ENCODE measurements at places on chromosomes 3 and 15.

- DNase-seq = no peak
These were observed 22.8 kb downstream of the MUC4 start for GRCh38 chr3:195788711-195789581.

GRCh38 chr3:62653796-62654195 lies 221.4 kb downstream of the CADPS start:
- no peak for DNase-seq

- no peak for DNase-seq
These were observed 14.4 kb upstream of the GPR156 start for GRCh38 chr3:120299403-120299802.

GRCh38 chr3:1499694-1500093 lies 406.9 kb downstream of the CNTN6 start:
- DNase-seq = no peak

- DNase-seq = no peak
These were observed 5.5 kb downstream of the ATOSA start for GRCh38 chr15:52673734-52674133.

DNA sequence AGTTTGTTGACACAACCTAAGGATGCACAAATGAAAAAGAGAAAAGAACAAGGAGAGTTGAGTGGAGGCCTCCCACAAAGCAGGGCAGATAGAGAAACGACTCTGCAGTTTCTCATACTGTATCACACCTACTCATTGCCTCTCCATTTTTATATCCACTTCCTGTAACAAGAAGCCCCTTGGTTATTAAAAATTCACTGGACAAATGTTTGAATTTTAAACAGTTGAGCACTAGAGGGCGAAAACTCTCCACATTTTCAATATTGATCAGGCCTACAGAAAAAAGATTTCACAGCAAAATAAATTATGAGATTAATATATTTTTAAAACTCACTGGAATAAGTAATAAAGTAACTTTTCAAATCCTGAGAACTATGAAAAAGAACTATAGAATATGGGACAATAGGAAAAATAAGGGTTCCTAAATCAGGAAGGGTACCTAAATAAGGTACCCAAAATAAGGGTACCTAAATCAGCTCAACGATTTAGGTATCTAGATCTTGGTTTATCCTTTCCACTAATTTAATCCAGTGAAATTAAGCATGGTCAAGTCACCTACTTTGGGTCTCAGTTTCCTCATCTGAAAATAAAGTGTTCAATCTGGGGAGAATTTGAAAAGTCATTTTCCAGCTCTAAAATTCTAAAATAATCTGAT lies 47.0 kb upstream of the PPIB start:
- DNase-seq = no peak

DNA sequence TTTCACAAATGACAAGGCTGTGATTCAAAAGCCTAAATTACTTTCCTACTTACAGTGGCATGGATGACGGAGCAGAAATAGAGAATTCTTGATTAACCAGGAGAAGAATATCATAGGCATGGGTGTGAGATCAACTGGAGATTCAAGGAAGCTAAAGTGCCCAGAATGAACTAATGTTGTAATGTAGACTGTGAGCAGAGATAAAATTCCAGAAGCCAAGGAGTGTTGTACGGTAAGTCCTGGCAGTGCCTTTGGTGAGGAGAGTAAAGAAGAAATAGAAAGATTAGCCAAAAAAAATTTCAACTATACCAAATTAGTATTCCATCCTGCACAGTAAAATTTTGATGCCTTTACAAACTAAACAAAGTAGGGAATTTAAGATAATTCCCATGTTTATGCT lies 75.9 kb downstream of the ZBTB20 start:
- no peak for DNase-seq

DNA sequence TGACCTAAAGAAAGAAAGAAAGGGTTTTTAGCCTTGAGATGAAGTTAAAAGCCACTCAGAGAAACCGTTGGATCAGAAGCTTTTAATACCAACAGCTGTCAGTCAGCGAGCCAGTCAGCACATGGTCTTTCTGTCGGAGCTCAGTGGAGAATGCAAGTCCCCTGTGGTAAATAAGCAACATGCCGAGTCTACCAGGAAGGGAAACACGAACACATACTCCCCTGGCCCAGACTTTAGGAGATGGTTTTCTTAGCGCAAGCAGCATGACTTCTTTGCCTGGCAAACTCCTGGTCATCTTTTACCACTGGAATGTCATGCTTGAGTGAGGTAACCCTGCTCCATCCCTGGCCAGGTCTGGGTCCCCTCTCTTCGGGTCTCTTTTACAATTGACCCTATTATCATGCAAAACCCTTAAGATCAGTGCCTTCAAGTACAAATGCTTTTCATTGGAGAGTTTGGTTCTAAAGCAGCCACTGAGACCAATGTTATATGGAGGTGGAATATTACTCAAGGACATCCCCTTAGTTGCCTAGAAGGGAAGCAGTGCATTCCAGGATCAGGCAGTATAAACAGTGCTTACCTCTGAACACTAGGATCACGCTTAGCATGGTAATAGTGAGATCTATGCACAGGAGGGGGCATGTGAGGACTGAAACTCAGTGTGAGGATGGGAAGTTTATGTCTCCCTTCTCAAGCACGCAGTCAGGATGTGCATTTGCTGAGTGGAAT lies 28.2 kb downstream of the SLCO3A1 start:
- DNase-seq = no peak

- DNase-seq = no peak
These were observed 48.8 kb downstream of the NSMCE3 start for GRCh38 chr15:29220852-29221251.

- no peak for DNase-seq
These were observed 21.0 kb downstream of the DUOX2 start for GRCh38 chr15:45093013-45093412.

- DNase-seq = no peak
These were observed 228.5 kb downstream of the NTRK3 start for GRCh38 chr15:88028024-88028423.

GRCh38 chr15:55990516-55990915 lies 2.9 kb downstream of the NEDD4 start:
- DNase-seq = no peak

Measured in mesothelial cell of epicardium (in vitro differentiated cells).